Stimulated activated CD8-positive, alpha-beta memory T cell treated with anti-CD3 and anti-CD28 coated beads, Interleukin-7, amount 100 ng/mL, for 1 hour (primary cell): ENCODE measurements at places on chromosomes 2 and 18.

- no peak for DNase-seq
Observed at GRCh38 chr2:65264821-65265670, 37.4 kb downstream of the ACTR2 start.

DNA sequence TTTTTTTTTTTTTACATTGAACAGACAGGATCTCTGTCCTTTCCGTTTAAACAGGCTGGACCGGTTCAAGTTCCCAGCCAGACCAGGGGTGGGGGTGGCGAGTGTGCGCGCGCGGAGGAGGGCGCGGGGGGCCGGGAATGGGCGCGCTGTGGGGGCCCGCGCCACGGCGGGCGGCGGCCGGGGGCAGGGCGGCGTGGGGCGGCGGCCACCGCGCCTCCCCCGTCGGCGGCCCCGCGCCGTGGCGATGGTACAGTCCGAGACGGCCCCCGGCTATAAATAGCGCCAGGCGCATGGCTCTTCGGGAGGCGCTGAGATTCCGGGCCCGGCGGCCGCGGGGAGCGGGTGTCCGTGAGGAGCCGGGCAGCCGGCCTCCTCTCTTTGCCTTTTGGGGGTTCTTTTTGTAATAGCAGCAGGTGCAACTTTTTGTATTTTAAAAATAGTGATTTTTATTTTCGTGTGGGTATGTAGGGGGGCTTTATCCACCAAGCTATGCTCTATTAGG, 430 bp upstream of the CELF4 start:
- no peak for DNase-seq

GRCh38 chr2:215396595-215397313, 39.1 kb downstream of the FN1 start:
- DNase-seq: no peak

GRCh38 chr2:39065616-39066015, 55.2 kb downstream of the SOS1 start:
- DNase-seq: no peak

GRCh38 chr18:73893880-73894279, 253.8 kb downstream of the FBXO15 start:
- no peak for DNase-seq

GRCh38 chr2:240347949-240348500, 87.4 kb upstream of the GPC1 start:
- no peak for DNase-seq

- DNase-seq: no peak
Observed at GRCh38 chr2:159133797-159134196, 152.7 kb downstream of the WDSUB1 start.

- DNase-seq: no peak
Observed at GRCh38 chr2:145094370-145094769, 574.5 kb upstream of the ZEB2 start.

DNA sequence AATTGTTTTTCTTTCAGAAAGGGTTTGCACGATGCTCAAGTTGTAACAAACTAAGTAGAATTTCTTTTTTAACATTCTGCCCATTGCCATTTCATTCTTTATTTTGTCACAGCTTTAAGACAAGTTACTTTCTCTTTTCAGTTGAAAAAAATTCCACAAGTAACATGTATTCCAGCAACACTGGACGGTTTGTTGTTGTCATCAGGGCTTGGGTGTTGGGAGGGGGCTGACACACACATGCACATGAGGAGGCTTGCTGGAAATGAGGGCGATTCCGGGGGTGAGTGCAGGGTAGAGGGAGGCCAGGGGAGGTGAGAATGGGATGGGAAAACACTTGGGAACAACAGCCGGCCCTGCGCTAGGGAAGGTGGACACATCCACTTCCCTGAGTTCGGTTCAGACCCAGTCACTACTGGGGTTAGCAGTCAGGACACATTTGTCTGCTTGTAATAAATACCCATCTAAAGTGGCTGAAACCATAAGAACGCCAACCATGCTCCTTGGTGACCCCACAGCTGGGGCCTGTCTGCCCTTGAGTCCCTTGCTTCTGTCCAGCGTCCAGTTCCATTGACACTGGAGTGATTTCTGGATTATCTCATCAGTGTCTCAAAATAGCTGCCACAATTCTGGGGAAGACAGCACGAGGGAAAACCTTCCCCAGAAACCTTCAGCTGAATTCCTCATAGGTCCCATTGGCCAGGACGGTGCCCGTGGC, 141.8 kb upstream of the BCL2L11 start:
- no peak for DNase-seq

GRCh38 chr2:170930991-170931266, 1.9 kb downstream of the GORASP2 start:
- DNase-seq: no peak

DNA sequence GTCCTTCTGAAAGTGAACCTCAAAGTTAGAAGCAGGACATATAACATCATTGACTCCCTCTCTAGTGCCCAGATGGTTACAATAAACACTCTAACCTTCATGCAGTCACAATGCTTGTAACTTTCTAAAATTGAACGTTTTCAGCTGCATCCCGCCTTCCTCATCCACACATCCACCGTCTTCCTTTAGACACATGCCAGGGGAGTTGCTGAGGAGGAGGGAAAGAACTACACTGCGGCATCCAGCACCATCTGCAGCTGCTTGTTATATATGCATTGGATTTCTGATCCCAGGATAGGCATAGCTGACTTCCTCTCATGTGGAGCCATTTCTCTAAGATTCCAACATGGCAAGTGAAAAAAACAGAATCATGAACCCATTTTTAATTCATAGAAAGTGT, 96.8 kb downstream of the FBXO15 start:
- DNase-seq: no peak

DNA sequence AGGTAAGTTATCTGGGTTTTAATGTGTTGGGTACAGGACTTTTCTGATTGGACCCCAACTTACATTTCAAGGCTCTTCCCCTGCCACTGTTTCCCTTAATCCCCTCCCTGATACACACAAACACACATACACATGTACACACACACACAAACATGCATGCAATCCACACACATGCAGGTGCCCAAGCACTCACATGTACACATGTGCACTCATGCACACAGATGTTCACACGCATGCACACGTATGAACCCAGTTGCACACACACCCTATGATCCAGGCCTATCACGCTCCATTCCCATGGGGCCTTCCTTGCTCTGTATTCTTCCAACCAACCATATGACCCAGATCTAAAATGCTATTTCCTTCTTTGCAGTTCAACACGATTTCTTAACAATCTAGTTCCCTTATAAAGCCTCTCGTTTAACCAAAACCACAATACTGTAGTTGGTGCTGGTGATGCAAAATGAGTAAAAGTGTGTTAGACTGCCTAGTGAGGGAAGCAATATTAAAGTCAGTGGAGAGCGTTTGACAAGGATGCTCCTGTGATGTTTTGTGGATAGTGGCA, 11.1 kb downstream of the SERPINB8 start:
- DNase-seq: no peak

DNA sequence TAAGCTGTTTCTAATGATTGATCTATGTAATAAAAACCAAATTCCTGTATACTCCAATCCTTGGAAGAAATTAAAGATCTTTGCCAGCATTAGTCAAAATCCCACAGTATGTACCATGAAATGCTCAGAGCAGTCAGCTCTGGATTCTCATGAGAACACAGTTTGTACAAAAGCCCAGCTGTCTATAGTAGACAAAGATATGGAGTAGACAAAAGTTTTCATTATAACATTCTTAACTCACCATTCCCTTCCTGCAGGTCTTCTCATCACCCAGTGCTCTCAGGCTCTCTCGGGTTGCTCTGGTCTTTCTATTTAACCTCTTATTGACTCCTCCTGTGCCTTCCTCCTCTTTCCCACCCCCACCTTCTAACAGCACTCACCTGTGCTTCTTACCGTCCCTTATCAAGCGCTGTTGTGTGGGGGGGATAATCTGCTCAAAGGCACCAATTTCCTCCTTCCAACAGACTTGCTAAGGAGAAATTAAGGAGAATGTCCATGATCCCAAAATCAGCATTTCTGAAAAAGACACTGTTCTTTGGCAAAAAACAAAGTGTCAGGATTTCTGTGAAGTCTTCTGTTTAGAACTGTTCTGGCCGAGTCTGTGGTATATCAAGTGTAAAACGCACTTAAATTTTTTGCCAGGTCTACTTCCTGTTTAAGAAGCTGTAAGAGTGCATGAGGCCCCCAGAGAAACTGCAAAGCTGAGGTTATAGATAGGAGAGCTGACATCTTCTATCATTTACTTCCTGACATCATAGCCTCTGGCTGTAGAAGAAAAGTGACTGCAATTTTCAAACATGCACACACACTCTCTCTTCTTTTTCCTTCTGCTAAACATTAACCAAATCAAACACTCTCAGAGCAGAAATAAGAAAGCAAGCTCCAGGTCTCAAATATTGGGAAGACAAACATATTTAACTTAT, 144.1 kb downstream of the EVA1A start:
- no peak for DNase-seq

GRCh38 chr2:5921081-5921642, 229.0 kb downstream of the SOX11 start:
- no peak for DNase-seq

GRCh38 chr2:237305579-237305978, 108.4 kb downstream of the COL6A3 start:
- DNase-seq: no peak

DNA sequence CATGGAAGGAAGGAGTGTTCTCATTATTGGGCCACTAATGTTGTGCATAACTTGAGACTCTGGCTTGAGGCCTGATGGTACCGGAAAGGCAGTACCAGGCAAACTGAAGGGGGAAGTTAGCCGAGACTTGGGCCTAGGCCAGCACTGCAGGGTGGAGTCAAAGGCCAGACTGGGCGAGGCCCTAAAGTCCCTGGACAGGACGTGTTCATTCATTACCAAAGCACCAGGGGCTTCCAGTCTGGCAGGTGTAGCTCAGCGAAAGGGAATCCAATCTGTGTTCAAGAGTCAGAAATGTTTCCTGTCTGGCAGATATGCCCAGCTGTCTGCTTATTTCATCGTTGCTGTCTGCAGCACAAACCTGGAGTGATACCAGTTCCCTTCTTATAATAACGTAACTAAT, 4.7 kb upstream of the ITSN2 start:
- DNase-seq: no peak

- DNase-seq: no peak
Observed at GRCh38 chr2:28602751-28603639, 107.1 kb downstream of the PLB1 start.

DNA sequence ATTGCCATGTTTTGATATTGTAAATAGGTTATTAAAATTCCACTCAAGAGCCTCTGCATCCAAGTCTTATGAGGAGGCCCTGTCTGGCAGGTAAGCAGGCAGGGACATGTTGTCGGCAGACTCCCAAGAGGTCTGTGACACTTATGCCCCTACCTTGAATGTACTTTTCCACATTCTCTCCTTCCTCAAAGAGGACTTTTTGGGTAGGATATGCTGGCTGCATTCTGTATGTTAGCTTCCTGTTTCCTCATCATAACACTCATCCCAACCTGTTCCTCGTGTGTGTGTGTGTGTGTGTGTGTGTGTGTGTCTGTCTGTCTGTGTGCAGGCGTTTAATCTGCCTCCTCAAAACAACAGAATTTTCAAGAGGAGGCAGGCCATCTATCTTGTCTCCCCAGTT, 75.3 kb downstream of the USP40 start:
- DNase-seq: no peak

DNA sequence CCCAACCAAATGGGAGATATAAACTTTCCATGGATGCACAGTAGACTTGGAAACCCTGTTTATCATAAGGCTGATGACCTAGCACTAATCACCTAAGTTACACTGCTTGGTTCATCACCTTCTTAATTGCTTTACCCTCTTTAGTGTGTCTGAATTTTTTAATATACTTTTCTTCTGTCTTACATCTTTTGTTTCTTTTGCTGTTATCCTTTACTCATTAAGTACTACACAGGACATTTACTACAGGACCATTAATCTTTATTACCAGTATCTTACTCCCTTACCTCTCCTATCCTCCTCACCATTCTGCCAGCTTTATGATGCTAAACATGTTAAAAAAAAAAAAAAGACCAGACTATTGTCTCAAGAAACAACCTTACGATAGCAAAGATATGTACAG, 333.6 kb downstream of the KIAA1328 start:
- no peak for DNase-seq

- DNase-seq: no peak
Observed at GRCh38 chr2:207038299-207038698, 99.0 kb downstream of the CPO start.

DNA sequence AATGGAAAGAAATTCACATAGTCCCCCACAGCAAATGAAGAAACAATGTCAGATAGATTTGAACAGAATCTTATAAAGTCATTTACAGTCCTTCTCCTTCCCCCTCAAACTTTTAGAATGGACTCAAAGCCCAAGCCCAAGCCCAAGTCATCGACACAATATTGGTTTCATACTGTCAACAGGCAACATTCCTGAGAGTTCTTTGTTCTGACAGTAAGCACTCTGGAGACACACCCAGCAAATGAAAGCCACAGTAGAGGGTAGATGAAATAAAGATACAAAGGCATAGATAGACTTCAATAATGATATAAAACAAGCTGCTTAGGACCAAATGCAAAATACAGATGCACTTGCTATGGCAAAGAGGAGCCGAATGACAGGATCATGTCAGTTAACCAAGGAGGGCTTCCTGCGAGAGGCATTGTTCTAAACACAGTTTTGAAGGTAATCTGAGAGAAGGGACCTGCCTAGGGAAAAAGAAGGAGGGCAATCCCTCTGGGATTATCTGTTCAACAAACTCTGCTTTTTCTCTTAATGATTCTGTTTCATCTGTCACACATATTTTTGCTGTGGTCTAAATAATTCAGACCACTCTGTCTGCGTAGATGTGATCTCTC, 97.1 kb upstream of the MAP4K3 start:
- DNase-seq: no peak

DNA sequence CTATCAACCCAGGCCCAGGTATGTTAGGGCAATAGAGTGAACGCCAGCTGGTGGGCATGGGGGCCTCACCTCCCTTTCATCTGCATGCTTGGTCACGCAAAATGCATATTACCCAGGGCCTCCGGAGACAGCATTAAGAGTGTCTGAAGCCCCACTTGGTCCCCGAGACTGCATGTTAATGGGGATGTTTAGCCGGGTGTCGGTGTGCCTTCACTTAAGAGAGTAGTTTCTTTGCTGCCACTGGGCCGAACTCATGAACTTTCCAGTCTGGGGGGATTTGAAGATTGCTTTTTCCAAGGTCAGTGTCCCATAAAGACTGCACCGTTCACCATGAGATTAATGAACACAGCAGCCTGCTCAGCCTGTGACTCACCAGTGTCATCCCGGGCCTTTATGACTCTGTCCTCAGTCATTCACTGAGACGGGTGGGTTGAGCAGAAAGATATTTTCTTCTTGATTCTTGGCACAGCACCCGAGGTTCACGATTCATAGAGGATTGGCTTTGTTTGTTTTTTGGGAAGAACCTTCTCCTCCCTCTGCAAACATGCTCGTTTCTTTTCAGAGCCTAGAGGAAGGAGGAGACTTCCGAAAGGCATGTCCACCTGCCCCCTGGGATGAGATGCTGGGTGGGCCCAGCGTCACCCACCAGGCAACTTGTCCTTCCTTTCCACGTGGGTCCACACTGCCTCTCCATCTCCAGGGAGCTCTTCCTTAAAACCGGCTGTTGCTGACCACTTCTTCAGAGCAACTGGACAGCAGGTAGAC, 199.1 kb downstream of the GLI2 start:
- DNase-seq: no peak
